ENCODE measurements at places on chromosomes 7 and 10.
A peak's percentile ranks its signal among the peaks of the same experiment; 100 is the strongest.

- no peak for DNase-seq
These were observed 108.6 kb upstream of the SLC13A1 start for GRCh38 chr7:123308254-123308951.

GRCh38 chr10:5461203-5461588 is 38.2 kb downstream of the CALML5 start:
- DNase-seq, result no peak

DNA sequence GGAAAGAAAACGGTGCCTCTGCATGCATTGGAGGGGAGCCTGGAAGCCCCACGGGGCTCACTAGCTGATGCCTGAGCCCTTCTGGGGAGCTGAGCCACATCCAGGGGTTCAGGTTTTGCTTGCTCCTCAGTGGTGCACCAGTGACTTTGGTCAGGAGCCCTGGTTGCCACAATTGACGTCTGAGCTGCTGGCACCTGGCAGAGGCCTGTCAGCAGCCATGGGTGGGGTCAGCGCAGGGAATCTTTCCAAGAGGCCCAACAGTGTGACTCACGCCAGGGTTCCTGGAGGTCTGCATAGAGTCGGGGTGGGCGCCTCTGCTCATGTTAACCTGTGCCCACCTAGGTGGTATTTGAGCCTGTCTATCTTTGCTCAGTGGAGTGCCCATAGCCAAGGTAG is 138.7 kb downstream of the NEURL1 start:
- DNase-seq, result no peak

DNA sequence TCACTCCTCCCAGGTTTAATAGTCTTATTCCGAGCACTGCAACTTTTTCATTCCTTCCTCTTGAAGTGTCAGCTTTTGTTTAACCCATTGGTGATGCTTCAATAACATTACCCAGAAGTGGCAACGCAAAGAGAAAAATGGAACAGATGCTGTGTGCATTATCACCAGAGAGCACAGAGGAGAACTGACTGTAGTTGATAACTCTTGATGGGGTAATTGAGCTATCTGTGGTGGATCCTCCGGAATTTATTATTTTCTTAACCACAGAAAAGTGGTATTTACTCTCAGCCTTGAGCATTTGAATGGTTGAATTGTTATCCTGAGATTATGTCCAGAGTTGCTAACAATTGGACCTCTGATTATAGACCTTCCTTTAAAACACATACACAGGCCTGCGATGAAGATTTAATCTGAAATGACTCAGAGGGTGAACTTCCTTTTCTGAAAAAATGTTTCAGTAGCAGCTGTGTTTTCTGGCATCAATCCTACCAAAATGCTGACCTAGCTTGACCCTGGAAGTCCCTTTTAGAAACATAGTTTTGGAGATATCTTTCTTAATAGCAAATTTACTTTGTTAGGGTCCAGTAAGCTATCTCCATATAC is 1584.4 kb upstream of the LRRTM3 start:
- no peak for DNase-seq

- DNase-seq, result peak; percentile 77
These were observed 83.8 kb upstream of the GPR26 start for GRCh38 chr10:123582084-123582989.

Measured in activated naive CD4-positive, alpha-beta T cell treated with anti-CD3 and anti-CD28 coated beads, Interleukin-2, amount 10 ng/mL, durations not matched to agents 7 days and 5 days (primary cell).